ENCODE measurements at places on chromosomes 11 and 22. TPM values are rescaled to one million over a fixed set of nuclear protein-coding genes. Genes with fewer than 3 reads are reported as not detected.

Gene KCNJ5
- total RNA-seq: 0.11 TPM

DNA sequence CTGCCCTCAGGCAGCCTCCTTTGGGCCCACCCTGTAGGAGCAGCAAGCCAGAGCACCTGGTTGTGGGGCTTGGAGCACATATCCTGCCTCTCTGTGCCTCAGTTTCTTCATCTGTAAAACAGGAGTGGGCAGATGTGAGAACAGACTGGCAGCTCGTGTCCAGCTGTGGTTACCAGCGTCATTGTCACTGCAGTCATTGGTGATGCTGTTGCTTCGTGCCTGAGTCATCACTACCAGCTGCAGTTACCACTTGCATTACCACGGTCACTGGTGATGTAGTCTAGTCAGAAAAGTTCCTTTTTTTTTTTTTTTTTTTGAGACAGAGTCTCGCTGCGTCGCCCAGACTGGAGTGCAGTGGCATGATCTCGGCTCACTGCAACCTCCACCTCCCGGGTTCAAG is 20.4 kb downstream of the RSPH14 start:
- no peak overlapping the region for H3K27ac ChIP-seq
- no peaks in the 10 kb centered on the region for H3K36me3 ChIP-seq
- no peak for DNase-seq
- no peak overlapping the region for H3K4me3 ChIP-seq

- H3K27ac ChIP-seq: no peak overlapping the region
- DNase-seq: peak; percentile 68
- no peaks in the 10 kb centered on the region for H3K4me1 ChIP-seq
- no peak overlapping the region for H3K4me3 ChIP-seq
- no peaks in the 10 kb centered on the region for H3K36me3 ChIP-seq
- H3K27me3 ChIP-seq: no peaks in the 10 kb centered on the region
Observed at GRCh38 chr11:83241291-83241946, 44.7 kb downstream of the CCDC90B start.

Gene GGT5
- not detected for total RNA-seq

Gene RIN1
- total RNA-seq: 15.5 TPM

DNA sequence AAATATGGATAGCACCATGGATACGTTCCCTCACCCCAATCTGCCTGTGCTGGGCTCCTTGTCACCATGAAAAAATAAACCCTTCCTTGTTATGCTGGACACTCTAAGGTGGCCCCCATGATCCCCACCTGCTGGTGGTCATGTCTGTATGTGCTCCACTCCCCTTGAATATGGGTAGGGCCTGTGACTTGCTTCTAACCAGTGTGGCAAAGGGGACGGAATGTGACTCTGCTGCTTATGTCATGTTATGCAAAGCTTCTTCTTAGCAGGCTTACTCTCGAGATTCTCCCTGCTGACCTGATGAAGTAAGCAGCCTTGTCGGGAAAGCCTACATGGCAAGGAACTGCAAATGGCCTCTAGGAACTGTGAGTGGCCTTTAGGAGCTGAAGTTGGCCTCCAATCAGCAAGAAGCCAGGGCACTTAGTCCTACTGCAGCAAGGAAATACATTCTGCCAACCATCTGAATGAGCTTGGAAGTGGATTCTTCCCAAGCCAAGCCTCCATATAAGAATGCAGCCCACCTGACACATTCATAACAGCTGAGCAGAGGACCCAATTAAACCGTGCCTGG is 159.9 kb downstream of the CCDC34 start:
- DNase-seq: no peak
- H3K27ac ChIP-seq: no peak overlapping the region
- H3K36me3 ChIP-seq: no peaks in the 10 kb centered on the region
- H3K4me1 ChIP-seq: peaks cover 28% of the 10 kb centered on the region

Gene MMP27
- not detected for total RNA-seq
